ENCODE measurements at places on chromosomes 1 and 21. TPM values are rescaled to one million over a fixed set of nuclear protein-coding genes. Genes with fewer than 3 reads are reported as not detected.
A peak's percentile ranks its signal among the peaks of the same experiment; 100 is the strongest.

GRCh38 chr1:39426346-39426745 is 65.1 kb upstream of the BMP8A start:
- no peak overlapping the region for H3K4me3 ChIP-seq
- H3K4me1 ChIP-seq, result no peaks in the 10 kb centered on the region
- peaks cover 6% of the 10 kb centered on the region for H3K36me3 ChIP-seq
- H3K27me3 ChIP-seq, result no peaks in the 10 kb centered on the region
- no peak overlapping the region for H3K27ac ChIP-seq
- no peak for DNase-seq

- H3K4me3 ChIP-seq, result no peak overlapping the region
- no peaks in the 10 kb centered on the region for H3K4me1 ChIP-seq
- DNase-seq, result no peak
- H3K27ac ChIP-seq, result no peak overlapping the region
- no peaks in the 10 kb centered on the region for H3K36me3 ChIP-seq
These were observed 48.5 kb downstream of the RGS7 start for GRCh38 chr1:241308471-241308870.

- DNase-seq, result no peak
- no peak overlapping the region for H3K4me3 ChIP-seq
- no peak overlapping the region for H3K27ac ChIP-seq
- no peaks in the 10 kb centered on the region for H3K27me3 ChIP-seq
- no peaks in the 10 kb centered on the region for H3K36me3 ChIP-seq
These were observed 8.7 kb downstream of the CTXND2 start for GRCh38 chr1:150895618-150896017.

DNA sequence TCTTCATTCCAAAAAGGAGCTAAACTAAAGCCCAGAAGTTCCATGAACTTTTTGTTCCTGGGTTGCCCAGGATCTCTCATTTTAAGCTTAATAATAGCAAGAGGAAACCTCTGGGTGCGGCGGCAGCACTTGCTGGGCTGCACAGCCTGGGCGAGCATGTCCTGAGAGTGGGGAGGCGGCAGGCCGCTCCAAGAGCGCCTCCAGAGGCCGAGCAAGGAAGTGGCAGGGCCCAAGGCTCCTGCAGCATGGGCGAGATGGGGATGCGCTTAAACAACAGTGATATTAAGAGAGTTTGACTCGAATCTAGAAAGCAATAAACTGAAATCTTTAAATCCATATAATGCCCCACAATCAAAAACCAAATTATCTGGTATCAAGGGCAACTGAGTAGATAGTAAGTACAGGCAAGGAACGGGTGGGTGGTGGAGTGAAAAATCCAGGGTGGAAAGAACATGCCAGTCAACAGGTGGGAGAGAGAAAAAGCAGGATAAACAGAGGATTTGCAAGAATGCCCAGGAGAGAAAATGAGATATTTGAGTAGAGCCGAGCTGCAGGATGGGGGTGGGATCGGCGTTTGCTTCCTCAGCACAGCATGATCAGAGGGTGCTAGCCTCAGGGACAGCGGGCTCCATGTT is 14.1 kb upstream of the TNR start:
- DNase-seq, result peak; percentile 25
- H3K4me1 ChIP-seq, result no peaks in the 10 kb centered on the region
- H3K27ac ChIP-seq, result no peak overlapping the region
- H3K27me3 ChIP-seq, result no peaks in the 10 kb centered on the region
- H3K4me3 ChIP-seq, result no peak overlapping the region
- no peaks in the 10 kb centered on the region for H3K36me3 ChIP-seq

DNA sequence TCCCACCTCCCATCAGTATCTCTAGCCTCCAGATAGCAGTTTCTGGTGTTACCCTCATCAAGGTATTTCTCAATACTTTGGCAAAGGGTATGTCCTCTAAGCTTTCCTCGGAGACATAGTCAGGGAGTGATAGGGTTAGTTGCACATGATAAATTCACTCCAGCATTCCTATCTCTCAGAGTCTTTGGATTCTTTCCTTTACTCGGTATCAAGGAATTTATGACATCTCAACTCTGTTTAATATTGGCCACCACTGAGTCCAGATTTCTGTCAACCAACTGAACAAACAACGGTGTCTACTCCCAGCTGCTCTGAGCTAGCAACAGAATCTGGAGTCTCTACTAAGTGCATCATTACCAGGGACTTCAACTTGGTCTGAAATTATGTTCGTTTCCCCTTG is 233.4 kb downstream of the TM2D1 start:
- no peaks in the 10 kb centered on the region for H3K36me3 ChIP-seq
- H3K4me3 ChIP-seq, result no peak overlapping the region
- DNase-seq, result no peak
- no peak overlapping the region for H3K27ac ChIP-seq

DNA sequence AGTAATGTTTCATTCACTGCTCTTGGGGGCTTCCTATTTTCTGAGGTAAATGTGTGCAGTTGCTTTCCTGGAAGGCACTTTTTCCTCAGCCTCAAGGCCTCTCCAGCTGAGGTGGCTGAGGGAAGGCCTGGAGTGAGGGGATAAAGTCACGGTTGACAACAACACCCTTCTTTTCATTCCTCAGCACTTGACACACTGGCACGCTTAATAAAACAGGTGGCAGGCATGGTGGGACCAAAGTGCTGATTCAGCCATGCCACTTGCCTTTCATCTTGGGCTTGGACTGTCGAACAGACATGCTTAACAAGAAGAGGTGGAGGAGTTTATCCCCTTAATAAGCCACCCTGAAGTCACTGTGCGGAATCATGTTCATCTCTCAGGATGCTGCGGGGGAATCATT is 23.6 kb upstream of the GRHL3 start:
- DNase-seq, result no peak
- H3K4me3 ChIP-seq, result no peak overlapping the region
- H3K27ac ChIP-seq, result no peak overlapping the region
- no peaks in the 10 kb centered on the region for H3K27me3 ChIP-seq
- H3K36me3 ChIP-seq, result no peaks in the 10 kb centered on the region

DNA sequence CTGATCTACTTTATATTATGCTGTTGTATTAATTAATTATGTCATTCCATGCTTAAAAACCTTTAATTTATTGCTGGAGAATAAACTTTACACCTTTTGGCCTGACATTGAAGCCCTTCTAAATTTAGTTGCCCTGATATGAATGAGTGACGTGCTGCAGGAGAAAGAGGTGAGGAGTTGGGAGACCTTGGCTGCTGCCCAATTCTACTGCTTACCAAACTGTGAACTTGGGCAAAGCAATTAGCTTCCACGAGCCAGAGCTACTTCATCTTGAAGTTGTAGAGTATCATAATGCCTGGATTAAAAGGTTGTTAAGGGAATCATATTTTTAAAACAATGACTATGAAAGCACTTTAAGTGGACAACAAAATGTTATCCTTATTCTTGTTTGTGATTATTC is 126.8 kb upstream of the DEPDC1 start:
- no peaks in the 10 kb centered on the region for H3K36me3 ChIP-seq
- no peaks in the 10 kb centered on the region for H3K27me3 ChIP-seq
- no peak for DNase-seq
- no peak overlapping the region for H3K27ac ChIP-seq
- no peak overlapping the region for H3K4me3 ChIP-seq
- no peaks in the 10 kb centered on the region for H3K4me1 ChIP-seq

DNA sequence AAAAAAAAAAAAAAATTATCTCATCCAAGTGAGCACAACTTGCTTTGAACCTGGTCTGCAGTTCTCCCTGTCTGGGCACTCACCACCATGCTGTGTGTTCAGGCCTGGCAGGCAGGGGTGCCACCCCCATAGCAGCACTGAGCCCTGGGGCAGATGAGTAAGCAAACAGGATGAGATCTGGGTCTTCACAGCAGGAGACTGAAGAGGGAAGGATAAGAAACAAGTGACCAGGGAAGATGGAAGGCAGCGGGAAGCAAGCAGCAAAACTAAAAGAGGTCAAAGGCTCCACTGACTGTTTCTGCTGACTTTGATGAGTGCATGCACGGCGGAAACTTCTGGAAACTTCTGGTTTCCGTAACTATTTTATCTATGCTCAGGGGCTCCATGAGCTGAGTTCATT is 133.5 kb upstream of the SOD1 start:
- H3K36me3 ChIP-seq, result no peaks in the 10 kb centered on the region
- no peaks in the 10 kb centered on the region for H3K27me3 ChIP-seq
- H3K27ac ChIP-seq, result no peak overlapping the region
- no peaks in the 10 kb centered on the region for H3K4me1 ChIP-seq

DNA sequence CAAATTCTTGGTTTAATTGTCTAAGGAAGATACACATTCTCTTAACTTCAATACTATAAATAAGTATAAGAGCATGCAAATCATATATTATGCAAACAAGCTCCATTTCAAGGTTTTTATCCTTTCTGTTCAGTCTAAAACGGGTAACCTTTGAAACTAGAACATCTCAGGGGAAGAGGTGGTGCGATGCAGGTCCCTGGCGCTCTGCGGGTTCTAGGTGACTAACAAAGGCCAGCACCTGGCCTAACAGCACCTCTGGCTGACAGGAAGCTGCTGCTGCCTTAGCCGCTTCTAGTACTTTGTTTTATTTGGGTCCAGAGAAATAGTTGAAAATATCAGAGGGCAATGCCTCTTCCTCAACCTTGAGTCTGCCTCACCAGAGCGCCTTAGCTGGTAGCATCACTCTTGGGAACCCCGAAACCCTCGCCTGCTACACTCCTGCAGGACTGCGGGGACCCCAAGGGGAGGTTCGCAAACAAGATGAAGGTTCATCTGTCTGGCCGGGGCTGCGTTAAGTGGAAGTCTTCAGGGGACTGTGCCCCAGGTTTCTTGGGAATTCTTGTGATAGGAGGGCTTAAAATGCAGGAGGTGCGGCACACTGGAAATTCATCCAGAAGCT is 45.5 kb downstream of the PRDM15 start:
- DNase-seq, result peak; percentile 32
- peak overlapping the region; percentile 6 for H3K27ac ChIP-seq
- H3K27me3 ChIP-seq, result no peaks in the 10 kb centered on the region
- H3K36me3 ChIP-seq, result peaks cover 2% of the 10 kb centered on the region
- peaks cover 6% of the 10 kb centered on the region for H3K4me1 ChIP-seq

GRCh38 chr1:6911021-6911941 is 126.0 kb downstream of the CAMTA1 start:
- no peaks in the 10 kb centered on the region for H3K36me3 ChIP-seq
- DNase-seq, result no peak
- H3K4me1 ChIP-seq, result no peaks in the 10 kb centered on the region
- H3K27me3 ChIP-seq, result no peaks in the 10 kb centered on the region

- no peaks in the 10 kb centered on the region for H3K4me1 ChIP-seq
- H3K36me3 ChIP-seq, result no peaks in the 10 kb centered on the region
- DNase-seq, result no peak
- H3K4me3 ChIP-seq, result no peak overlapping the region
- H3K27ac ChIP-seq, result no peak overlapping the region
These were observed 24.5 kb downstream of the SSX2IP start for GRCh38 chr1:84665703-84666317.

GRCh38 chr1:92998821-92999220 is 37.6 kb upstream of the DIPK1A start:
- no peak overlapping the region for H3K27ac ChIP-seq
- H3K36me3 ChIP-seq, result no peaks in the 10 kb centered on the region
- no peak for DNase-seq
- H3K27me3 ChIP-seq, result no peaks in the 10 kb centered on the region

GRCh38 chr21:44057960-44058651 is 46.0 kb downstream of the TRAPPC10 start:
- no peak overlapping the region for H3K27ac ChIP-seq
- H3K4me1 ChIP-seq, result no peaks in the 10 kb centered on the region
- no peaks in the 10 kb centered on the region for H3K27me3 ChIP-seq
- no peak overlapping the region for H3K4me3 ChIP-seq
- DNase-seq, result no peak
- peaks cover 60% of the 10 kb centered on the region for H3K36me3 ChIP-seq

DNA sequence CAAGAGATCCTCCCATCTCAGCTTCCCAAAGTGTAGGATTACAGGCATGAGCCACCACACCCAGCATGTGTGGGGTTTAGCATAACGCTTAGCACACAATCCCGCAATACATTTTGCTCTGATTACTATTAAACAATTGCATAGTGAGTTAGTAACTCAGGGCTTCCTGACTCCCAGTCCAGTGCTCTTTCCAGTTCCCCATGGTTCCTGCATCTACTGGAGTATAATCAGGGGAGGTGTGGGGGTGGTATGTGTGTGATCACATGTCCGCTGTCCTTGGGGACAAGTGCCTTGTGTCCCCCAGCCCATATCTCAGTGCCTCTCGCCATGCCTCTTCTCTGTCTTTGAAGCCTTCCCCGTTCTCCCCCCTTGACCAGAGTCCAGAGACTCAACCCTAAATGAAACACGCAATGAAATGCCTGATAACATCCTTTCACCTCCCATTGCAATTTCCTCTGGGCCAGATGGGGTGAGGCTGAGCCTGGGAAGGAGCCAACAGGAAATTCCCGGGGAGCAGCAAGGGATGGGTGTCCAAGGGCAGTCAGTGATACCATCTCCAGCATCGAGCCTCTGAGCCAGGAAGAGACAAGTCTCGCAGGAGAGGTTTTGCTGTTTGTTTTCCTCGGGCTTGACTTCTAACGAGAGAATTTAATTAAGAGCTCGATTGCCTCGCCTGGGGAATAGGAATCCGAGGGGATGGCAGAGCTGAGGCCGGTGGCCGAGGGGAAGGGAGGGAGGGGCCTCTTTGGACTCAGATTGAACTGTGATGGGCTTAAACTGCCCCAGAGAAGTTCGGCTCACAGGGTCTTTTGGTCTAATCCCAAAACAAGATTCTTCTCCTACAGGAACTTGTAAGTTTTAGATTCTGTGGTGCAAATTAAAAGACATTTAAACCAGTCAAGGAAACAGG is 7.7 kb upstream of the HTR1D start:
- DNase-seq, result no peak
- H3K4me3 ChIP-seq, result no peak overlapping the region
- no peak overlapping the region for H3K27ac ChIP-seq
- H3K36me3 ChIP-seq, result no peaks in the 10 kb centered on the region
- peaks cover 11% of the 10 kb centered on the region for H3K27me3 ChIP-seq
- no peaks in the 10 kb centered on the region for H3K4me1 ChIP-seq

The PLA2G4A gene
- not detected for total RNA-seq

The S100A3 gene
- total RNA-seq, result not detected

The C4BPB gene
- total RNA-seq, result not detected

The KCNA10 gene
- total RNA-seq, result not detected

The RBM34 gene
- total RNA-seq, result 131 TPM

The RAP1A gene
- total RNA-seq, result 74.6 TPM

The HOOK1 gene
- total RNA-seq, result 12.6 TPM

The LCE2A gene
- not detected for total RNA-seq

The PDC gene
- total RNA-seq, result not detected

The PTGER3 gene
- total RNA-seq, result 0.22 TPM

Measured in B cell (primary cell).